ENCODE measurements at places on chromosomes 2 and 18.

GRCh38 chr2:34789169-34789568 lies 1190.1 kb upstream of the FAM98A start:
- no peak for DNase-seq

- no peak for DNase-seq
Observed at GRCh38 chr2:241582328-241582727, 23.8 kb downstream of the BOK start.

DNA sequence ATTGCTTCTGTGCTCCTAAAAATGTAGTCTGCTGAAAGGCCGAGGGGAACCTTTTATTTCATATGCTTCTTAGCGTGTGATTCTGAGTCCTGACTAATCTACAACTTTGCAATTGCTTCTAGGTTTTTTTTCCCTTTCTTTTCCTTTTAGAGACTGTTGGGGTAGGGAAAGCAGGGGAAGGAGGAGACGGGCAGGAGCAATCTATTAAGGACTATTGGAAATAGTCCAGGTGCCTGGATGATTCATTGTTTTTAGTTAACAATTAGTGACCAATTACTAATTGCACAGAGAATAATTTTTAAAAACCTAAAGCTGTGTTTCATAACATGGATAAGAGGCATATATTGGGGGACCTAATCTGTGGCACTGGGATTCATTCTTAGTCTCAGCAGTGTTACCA lies 49.4 kb upstream of the STON1 start:
- no peak for DNase-seq

DNA sequence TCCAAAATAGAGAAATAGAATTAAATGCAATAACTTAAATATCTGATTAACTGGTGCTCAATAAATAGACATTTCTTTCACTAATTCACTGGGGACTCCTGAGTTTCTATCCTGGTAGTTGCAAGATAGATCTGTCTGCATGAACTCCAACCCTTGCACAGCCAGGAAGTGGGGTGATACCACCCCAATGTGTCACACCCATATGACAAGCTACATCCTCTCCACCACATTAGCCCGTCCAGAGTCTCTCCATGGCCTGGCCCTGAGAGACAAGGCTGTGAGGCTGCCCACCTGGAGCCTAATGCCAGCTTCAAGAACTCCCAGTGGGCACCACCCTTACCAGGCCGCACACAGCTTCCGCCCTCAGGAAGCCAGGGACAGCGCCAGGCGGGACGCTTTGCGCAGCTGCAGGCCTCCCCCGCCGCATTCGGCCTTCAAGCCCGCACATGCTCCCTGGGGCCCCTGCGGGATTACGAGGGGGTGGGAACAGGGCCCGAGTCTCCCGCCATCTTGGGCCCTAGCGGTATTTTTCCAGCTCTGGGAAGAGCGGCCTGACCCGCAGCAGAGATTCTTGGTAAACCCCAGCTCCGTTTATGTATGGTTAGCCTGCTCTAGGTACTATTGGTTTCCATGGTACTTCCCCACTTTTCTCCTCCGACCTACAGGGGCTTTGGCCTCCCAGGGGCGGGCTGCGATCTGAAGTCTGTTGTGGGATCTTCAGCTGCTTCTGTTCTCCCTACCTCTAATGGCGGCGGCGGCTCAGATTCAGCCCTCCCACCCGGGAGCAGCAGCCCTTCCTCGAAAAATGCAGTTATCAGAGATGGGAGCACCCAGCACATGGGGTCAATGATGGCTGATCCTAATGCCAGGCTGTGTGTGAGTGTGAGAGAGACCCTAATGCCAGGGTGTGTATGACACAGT lies at the start of gene TDRD15:
Gene TDRD15 (plus strand): TSS at position 496 of the 921 bp plus-strand sequence. CDS start 13,500 bp downstream, outside the sequence.
- DNase-seq = no peak

- no peak for DNase-seq
Observed at GRCh38 chr2:20103530-20103929, 52.1 kb upstream of the LAPTM4A start.
